ENCODE measurements at places on chromosomes 3 and 15.

- DNase-seq = no peak
These were observed 13.4 kb downstream of the GSK3B start for GRCh38 chr3:120080836-120081235.

DNA sequence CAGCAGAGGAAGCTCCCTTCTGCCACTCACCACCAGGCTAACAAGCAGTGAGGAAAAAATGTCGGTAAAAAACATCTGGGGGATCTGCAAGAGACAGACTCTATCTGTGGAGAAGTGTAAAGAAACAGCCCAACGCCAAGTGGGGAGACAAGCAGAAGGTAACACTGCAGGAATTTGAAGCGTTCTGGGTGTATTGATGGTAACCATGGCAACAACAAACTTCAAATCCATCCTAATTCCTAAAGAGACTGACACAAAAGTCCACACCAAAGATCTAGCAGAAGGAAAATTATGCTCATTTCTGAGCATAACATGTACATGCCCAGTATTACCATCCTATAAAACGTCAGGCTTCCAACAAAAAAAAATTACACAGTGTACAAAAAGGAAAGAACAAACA lies 449.3 kb downstream of the GABRB3 start:
- DNase-seq = no peak

DNA sequence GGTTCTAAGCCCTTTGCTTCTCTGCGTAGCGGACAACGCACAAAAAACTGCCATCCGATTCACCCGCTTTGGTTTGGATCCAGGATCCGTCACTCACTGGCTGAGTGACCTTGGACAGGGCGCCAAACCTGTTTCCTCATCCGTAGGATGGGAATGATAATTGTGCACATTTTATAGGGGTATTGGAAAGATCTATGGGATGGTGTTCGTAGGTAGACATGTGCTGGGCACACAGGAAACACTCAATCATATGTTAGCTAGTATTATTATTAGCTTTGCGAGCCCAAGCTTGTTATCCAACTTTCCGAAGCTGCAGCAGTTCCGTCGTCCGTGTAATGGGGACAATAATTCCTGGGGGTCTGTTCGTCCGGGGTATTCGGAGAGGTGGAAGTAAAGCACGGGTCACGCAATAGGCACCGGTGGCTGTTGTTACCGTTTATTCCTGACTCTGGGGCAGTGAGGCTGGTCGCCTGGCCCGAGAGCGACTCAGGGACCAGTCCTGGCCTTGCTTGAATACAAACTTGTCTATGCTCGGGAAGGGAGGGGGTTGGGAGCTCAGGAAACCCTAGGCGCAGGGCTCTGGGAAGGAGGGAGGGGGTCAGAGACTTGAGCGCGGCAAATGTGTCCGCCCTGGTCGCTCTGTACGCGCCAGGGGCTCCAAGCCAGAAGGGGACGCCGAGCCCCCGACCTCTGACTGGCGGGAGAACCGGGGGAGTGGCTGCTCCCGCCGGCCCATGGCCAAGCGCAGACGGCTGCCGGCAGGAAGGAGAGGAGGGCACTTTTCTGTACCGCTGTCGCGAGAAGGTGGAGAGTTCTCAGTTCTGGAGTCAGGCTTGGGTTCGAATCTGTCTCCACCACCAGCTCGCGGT lies 1.3 kb downstream of the SPSB4 start:
- DNase-seq = no peak

- no peak for DNase-seq
These were observed 314.7 kb downstream of the LPP start for GRCh38 chr3:188468662-188469061.
